Gastrocnemius medialis (tissue), 4 donors: ENCODE measurements at places on chromosomes 7 and 10.

- DNase-seq, result no peak
Measured at GRCh38 chr10:61628875-61629513, 33.7 kb upstream of the CABCOCO1 start.

GRCh38 chr7:142969183-142969582 lies 7.0 kb upstream of the KEL start:
- no peak for DNase-seq

GRCh38 chr10:69360485-69361302 lies 56.0 kb downstream of the TACR2 start:
- peak; percentile 94 for DNase-seq

DNA sequence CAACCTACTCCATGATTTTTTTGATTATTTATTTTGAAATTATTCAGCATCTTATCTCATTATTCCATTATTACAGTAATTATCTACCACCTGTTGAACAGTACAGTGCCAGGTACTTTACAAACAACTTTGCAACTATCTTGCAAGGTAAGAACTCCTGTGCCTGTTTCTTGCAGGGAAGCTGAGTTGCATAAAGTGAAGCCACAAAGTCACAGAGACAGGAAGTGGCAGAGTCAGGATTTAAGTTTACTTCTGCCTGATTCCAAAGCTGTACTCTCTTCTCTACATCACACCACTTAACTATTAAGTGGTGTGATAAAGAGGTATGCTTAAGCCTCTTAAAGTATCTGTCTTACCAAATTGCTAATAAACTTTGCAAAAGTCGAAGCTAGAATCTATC lies 80.1 kb downstream of the LRRTM3 start:
- DNase-seq, result no peak

DNA sequence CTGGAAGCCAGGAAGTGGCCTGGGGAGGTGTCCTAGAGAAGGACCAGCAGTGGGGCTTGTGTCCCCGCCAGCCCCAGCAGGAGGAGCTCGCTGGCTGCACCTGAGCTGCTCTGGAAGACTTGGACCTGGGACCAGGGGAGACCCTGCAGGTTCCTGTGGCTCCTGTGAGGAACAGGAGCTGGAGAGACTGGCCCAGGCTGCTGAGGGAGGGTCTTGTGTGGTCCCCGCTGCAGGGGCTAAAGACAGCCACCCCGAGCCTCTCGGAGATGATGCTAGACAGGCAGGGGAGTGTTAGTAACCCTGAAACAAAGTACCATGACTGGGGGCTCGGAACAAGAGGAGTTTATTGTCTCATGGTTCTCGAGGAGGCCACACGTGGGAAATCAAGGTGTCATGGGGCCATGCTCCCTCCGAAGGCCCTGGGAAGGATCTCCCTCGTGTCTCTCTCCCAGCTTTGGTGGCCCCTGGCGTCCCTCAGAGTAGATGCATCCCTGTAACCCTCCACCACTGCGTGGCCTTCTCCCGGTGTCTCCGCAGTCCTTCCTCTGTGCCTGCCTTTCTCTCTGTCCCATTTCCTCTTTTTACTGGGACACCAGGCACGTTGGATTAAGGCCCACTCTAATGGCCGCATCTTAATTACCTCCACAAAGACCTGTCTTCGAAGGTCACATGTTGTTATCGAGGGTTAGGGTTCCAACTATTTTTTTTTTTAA lies 348.4 kb downstream of the GLRX3 start:
- DNase-seq, result no peak

- DNase-seq, result no peak
Measured at GRCh38 chr7:42342381-42342780, 105.4 kb upstream of the GLI3 start.

GRCh38 chr10:21315645-21316220 lies 209.7 kb downstream of the SKIDA1 start:
- DNase-seq, result peak; percentile 16

DNA sequence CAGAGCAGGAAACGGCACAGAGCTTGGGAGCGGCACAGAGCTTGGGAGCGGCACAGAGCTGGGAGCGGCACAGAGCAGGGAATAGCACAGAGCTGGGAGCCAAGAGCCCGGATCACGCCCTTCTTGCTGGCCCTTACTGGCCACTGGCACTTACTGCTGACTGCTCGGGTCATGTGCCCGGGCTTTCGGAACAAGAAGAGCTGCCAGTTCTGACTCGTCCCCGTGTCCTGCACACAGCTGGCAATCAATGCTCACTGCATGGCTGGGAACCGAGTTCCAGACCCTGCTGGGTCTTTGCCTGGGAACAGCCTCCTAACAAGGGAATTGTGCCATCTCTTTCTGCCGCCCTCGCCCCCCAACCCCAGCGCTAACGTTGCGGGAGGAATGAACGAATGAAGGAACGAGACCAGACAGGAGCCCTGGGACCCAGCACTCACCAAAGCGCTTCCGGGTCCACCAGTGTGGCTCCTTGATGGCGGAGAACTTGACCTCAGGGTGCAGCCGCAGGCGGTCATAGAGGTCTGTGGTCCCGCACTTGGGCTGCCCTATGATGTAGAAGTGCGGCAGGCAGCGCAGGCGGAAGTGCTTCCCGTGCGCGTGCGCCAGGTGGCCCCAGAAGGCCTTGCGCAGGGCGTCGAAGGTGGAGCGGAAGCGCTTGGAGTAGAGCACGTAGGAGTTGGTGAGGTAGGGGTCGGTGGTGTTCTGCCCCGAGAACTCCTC lies 49.1 kb downstream of the CHST15 start:
- DNase-seq, result peak; percentile 86

- DNase-seq, result no peak
Measured at GRCh38 chr10:114920459-114920858, 17.5 kb upstream of the TRUB1 start.

GRCh38 chr10:75959209-75959608 lies 527.8 kb downstream of the LRMDA start:
- no peak for DNase-seq

DNA sequence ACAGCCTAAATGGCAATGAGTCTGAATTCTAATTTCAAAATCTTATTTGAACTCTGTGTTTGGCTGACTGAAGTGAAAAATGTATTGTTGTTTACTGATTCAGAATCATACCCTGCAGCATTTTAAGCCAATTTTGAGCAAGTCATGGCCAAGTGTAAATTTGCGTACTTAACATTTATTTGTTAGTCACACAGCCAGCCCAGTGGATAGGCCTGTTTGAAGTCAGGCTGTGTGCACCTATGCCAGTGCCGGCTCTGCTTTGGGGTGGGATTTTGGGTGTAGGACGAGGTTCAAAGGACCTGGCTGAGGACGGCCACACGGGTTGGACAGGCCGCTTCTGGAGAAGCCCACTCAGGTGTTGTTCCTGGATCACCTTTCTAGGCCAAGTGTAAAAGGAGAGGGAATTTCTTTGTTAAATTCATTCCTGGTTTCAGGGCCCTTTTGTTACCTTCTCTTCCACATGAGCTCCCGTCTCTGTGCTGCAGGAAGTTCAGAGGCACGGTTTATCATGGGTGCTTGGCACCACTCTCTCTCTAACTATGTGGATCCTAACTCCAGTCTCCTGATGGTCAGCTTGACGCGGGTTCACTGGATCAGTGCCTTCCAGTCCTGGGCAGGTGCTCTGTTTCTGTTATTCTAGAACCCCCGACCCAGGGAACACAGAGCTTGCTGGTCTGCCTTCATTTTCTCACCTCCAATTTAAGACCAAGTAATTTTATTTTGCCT lies 84.7 kb downstream of the CCNY start:
- no peak for DNase-seq

GRCh38 chr7:105640956-105641810 lies 59.9 kb upstream of the EFCAB10 start:
- DNase-seq, result no peak

GRCh38 chr10:123150271-123150985 lies 2.5 kb downstream of the HMX2 start:
- DNase-seq, result no peak

- DNase-seq, result no peak
Measured at GRCh38 chr7:90119178-90119971, 34.9 kb upstream of the STEAP1 start.

GRCh38 chr7:90425376-90425775 lies 22.1 kb downstream of the CLDN12 start:
- no peak for DNase-seq

DNA sequence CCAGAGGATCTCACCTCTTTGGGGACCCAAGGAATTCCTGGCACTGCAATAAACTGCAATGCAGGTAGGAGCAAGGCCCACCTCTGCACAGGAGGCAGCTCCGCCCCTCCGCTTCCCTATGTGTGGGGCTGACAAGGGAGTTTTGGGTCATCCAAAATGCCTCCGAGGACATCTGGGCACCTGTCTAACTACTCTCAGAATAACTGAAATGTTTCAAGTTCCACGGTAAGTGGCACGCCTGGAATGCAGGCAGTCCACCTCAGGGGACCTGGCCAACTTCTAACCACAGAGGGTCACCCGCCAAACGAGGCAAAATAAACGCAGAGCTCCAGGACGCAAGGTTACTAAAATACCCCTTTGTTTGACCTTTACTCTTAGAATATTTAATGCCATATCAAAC lies 102.5 kb downstream of the FGFR2 start:
- DNase-seq, result no peak

DNA sequence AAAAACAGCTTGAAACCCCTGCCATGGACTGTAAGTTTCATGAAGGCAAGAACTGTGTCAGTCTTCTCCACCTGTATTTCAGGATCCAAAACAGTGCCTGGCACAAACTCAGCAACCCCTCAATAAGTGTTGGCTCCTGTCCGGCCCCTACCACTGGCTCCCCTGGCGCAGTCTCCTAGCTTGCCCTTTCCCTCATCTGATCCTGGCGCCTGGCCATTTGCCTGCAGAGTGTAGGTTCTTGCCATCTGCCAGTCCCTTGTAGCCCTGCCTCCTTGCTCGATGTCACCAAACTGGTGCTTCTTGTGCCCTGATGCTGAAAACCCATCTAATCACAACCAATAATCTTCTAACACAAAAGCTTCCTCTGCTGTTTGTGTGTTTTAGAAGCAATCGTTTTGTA lies 60.4 kb downstream of the LGI1 start:
- DNase-seq, result no peak

DNA sequence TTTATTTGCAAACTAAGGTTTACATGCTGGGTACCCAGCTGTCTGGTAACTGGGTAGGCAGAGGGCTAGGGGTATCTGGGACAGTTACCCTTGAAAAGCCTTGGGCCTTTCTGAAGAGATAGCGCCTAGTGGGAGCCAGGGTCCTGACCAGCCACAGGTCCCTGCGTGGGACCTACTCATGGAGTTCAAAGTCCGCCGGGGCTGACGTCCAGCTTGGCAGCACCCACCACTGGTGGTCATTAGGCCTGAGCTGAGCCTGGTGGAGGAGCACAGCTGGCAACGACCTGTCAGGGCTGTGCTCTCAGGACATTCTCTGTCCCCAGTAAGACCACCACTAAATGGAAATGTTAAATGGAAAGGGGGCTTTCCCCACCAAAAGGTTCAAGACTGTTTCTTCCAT lies 20.0 kb downstream of the GUSB start:
- no peak for DNase-seq

DNA sequence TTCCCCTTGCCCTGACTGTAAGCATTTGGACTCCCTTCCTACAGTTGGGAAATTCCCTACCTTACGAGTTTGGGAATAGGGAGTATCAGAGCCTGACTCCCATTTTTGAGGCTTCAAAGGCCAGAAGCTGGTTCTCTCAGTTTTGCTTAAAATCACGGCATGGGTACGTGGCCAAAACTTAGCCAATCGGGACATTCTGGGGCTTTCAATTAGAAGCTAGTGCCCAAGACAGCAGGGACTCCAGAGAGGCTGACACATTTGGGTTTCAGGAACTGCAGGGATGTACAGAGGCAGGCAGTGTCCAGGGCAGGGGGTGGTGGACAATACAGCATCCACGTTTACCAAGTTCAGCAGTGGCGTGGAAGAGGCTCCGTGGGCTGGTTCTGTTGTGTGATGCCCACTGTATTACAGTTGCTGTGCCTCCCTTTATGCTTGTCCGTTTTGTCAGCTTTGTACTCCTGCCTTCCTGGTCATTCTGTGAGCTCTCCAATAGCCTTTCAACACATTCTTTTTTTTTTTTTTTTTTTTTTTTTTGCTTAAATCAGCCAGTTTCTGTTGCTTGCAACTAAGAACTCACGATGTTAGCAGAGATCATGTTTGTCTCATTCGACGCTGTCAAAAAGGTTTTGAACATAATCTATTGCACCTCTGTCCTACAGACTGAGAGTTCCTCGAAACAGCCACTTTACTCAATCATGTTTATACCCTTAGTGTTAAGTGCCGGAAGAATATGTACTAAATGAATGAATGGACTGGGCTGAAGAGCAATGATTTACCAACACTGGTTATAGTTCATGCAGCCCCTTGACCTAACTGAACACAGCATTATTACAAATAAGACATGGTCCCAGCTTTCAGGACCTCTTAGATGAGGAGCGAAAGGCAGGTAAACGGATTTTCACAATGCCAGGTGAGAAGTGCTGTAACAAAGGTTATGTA lies 1.1 kb downstream of the GGCT start:
- DNase-seq, result no peak

- no peak for DNase-seq
Measured at GRCh38 chr7:159107161-159107892, 37.3 kb downstream of the VIPR2 start.

DNA sequence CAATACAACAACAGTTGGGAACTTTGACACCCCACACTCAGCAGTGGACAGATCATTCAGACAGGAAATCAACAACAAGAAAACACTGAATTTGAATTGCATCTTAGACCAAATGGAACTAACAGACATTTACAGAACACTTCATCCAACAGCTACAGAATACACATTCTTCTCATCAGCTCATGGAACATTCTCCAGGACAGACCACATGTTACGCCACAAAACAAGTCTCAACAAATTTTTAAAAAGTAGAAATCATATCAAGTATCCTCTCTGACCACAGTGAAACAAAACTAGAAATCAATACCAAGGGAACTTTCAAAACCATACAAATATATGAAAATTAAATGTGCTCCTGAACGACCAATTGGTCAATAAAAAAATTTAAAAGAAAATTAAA lies 212.3 kb downstream of the DNAJC1 start:
- no peak for DNase-seq

- DNase-seq, result no peak
Measured at GRCh38 chr10:79560160-79560709, at the start of gene SFTPA2. TSS of gene SFTPA2 (minus strand) at chr10:79560407. CDS start at chr10:79559483, 924 bp downstream.

DNA sequence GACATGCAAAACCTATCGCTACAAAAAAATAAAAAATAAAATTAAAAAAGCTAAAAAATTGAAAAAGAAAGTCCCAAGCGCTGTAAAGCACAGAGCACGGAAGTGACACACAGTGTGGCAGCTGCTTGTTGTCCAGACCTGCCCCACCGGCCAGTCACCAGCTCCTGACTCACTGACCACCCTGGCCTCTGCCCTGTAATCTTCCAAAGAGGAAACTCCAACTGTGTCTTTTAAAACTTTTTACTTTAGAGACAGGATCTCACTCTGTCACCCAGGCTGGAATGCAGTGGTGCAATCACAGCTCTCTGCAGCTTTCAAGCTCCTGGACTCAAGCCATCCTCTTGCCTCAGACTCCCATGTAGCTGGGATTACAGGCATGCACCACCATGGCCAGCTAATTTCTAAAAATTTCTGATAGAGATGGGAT lies 23.6 kb downstream of the GNA12 start:
- peak; percentile 66 for DNase-seq

- peak; percentile 58 for DNase-seq
Measured at GRCh38 chr10:117541909-117542705, 439 bp upstream of the EMX2 start.

DNA sequence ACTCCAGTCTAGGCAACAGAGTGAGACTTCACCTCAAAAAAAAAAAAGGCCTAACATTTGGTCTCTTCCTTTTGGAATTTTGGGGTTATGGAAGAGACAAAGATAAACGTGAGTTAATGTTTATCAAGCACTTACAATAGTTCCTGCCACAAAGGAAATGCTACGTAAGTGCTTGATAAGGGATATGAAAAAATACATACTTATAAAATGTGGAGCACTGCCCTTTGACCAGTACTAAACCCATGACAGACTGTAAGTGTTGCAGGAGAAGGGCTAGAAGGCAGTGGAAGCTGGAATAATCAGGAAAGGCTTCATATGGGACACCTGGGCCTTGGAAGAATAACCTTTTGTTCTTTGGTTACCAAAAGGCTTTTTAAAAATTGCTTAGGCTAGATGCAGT lies 25.5 kb downstream of the TMEM248 start:
- no peak for DNase-seq
